ENCODE measurements at places on chromosomes 2 and 18.

DNA sequence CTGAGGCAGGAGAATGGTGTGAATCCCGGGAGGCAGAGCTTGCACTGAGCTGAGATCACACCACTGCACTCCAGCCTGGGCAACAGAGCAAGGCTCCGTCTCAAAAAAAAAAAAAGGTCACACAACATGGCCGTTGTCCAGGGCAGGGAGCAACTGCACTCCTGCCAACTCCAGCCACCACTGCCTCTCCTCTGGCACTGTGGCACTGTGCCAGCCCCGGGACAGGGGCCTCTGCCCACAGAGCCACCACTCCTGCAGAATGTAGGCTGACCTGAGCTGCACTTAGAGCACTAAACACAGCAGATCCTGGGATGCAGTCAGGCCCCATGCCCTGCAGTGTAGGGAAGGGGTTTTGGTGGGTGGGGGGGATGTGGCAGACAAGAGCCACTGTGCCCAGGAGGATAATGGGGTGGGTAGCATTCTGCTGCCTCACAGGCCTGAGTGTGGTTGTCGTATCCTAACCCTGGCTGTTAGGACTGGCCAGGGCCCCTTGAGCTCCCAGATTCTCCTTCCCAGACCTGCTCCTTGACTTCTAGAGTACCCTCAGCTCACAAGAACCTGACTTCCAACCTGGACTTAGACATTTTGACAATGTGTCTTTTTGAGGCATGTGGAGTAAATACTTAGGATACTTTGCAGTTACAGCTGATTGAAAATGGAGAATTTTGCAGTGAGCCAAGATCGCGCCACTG lies 69.4 kb upstream of the SH3RF3 start:
- no peak for DNase-seq

DNA sequence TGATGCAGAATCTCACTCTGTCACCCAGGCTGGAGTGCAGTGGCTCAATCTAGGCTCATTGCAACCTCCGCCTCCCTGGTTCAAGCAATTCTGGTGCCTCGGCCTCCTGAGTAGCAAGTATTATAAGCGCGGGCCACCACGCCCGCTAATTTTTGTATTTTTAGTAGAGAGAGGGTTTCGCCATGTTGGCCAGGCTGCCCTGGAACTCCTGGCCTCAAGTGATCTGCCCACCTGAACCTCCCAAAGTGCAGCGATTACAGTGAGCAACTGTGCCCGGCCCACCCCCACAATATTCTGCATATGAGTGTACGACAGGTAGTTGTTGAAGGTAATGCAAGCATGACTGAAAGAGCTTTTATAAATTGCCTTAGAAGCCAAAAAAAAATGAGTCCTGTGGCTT lies 1.2 kb downstream of the WDR75 start:
- DNase-seq = no peak

GRCh38 chr18:34494359-34494696 lies 215.8 kb upstream of the DTNA start:
- no peak for DNase-seq

GRCh38 chr2:180352620-180353019 lies 345.5 kb upstream of the CWC22 start:
- DNase-seq = no peak

- peak; percentile 52 for DNase-seq
Observed at GRCh38 chr2:26401739-26402541, at the start of gene DRC1. Gene DRC1 (plus strand): TSS chr2:26401920. CDS start chr2:26401990, 70 bp downstream.

- DNase-seq = no peak
Observed at GRCh38 chr2:107597507-107597906, 229.2 kb upstream of the RGPD4 start.

DNA sequence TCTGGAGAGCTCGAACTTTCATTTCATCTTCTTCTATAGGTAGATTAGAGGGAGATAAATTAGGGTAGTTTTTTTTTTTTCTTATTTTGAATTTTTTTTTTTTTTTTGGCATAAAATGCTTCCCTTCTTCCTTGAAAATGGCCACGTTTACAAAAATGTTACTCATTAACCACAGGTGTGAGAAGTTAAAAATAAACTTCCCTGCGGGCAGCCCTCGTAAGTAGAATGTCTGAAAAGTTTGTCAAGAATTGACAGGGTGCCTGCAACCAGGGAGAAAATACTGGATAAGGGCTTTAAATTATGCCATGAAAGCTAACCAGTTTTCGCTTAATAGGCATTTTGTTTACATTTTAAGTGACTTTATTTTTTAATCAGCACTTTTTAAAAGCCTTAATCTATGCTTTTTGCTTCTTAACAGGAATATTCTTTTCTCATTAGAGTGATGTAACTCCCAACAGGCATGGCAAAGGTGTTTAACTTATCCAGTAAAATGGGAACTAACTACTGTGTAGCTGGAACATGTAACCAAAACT lies 4.2 kb upstream of the FN1 start:
- no peak for DNase-seq
